ENCODE measurements at places on chromosomes 2 and 18.

- DNase-seq: peak; percentile 64
Observed at GRCh38 chr2:215619022-215619958, 183.4 kb upstream of the FN1 start.

DNA sequence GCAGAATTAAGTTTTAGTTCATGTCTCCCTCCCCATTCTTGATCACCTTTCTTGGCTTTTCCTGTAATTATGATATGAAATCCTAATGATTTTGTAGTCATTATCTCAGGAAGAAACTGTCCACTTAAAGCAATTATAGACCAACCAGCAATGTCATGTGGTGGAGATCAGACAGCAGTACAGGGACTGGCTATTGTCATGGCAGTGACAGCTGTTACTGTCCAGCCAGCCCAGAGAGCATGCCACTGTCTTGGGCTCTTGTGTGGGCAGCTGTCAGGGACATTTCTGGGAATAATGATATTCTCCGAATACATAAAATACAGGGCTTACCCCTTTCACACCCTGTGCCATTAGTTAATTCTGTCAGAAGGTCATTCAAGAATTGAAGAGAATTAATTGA, 355.3 kb upstream of the RAB12 start:
- no peak for DNase-seq

- no peak for DNase-seq
Observed at GRCh38 chr2:53938904-53939303, 31.9 kb downstream of the PSME4 start.

DNA sequence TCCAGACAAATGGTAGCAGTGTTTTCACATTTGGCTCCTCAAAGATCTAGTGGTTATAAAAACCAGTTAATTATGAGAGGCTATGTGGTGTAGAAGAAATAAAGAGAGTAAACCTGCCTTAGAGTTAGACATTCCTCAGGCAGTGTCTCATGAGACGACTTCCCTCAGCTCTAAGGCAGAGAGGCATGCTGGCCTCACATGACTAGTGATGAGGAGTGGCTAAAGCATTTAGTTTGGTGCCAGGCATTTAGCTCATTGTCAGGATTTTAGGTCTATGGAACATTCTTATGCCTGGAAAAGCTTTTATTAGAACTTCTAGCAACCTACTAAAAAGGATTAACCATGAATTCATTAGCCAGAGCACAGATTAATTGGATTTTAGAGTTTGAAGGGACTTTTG, 90.3 kb downstream of the RPRM start:
- DNase-seq: peak; percentile 83

- DNase-seq: no peak
Observed at GRCh38 chr2:85813211-85813981, 59.6 kb downstream of the ATOH8 start.

DNA sequence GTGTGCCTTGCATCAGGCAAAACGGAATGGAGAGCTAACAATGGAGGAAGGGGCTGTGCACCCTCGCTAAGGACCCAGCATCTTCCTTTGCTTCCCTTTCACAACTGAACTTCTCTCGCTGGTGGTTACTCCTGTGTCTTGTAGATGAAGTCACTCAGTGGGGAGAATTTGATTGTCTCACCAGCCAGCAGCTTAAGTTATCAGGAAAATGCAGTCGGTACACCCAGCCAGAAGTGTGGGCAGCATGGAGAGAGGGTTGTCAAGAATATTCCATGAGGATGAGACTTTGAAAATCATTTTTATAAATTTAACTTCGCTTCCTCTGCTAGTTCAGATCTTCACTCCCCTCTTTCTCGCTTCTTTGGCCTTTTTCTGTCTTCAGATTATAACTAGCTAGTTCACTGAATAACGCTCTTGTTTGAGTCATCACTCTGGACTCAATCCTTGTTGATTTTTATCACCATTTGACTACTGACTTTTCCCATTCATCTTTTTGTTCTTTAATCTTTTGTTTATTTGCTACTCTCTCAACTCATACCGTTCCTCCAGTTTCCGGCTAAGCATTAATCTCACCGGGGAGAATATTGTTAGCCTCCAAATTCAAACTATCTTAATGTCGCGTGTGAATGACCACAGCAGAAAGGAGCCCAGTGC, 221.7 kb downstream of the CD226 start:
- DNase-seq: no peak

- DNase-seq: no peak
Observed at GRCh38 chr2:54859416-54859815, 136.0 kb downstream of the EML6 start.

DNA sequence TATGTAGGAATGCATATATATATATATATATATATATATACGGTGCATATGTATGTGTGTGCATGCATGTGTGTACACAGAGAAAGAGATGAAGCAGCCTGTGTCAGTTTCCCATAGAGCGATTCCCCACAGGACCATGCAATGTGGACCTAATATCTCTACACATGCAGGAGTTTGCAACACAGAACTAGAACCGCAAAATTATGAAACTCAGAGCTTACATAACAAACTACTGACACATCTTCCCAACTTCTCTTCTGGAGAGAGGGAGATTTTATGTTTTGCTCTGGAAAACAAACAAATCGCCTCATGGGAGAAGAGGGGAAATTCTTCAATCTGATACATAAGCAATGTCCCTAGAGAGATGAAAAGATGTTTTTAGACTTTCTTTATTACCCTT, 377.2 kb downstream of the LRATD1 start:
- DNase-seq: peak; percentile 30

DNA sequence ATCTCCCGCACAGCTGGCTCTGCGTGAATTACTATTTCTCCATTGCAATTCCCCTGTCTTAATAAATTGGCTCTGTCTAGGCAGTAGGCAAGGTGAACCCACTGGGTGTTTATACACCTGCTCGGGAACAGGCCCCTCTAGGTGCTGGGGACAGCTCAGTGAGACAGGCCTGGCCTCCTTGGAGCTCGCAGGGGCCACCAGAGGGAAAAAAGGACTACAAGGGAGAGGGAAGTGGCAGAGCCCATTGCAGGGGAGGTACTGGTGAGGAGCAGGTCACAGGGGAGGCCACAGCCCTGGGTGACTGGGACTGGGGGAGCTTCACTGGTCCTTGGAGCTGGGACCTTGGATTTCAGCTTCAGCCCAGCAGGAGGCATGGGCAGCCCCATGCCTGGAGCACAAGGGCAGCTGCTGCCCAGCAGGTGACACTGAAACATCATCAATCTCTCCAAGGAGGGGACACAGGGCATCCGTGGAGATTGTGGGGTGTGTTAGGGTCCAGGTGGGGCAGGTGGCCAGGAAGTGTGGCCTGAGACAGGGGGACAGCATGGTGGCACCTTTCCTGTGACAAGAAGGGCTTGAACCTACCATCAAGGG, 31.2 kb downstream of the NGEF start:
- DNase-seq: no peak

- DNase-seq: no peak
Observed at GRCh38 chr18:47036927-47037578, 1.6 kb upstream of the ELOA2 start.

- DNase-seq: peak; percentile 73
Observed at GRCh38 chr2:141021109-141021508, 1109.7 kb downstream of the LRP1B start.

- DNase-seq: peak; percentile 97
Observed at GRCh38 chr18:29154758-29155725, 978.1 kb upstream of the CDH2 start.

DNA sequence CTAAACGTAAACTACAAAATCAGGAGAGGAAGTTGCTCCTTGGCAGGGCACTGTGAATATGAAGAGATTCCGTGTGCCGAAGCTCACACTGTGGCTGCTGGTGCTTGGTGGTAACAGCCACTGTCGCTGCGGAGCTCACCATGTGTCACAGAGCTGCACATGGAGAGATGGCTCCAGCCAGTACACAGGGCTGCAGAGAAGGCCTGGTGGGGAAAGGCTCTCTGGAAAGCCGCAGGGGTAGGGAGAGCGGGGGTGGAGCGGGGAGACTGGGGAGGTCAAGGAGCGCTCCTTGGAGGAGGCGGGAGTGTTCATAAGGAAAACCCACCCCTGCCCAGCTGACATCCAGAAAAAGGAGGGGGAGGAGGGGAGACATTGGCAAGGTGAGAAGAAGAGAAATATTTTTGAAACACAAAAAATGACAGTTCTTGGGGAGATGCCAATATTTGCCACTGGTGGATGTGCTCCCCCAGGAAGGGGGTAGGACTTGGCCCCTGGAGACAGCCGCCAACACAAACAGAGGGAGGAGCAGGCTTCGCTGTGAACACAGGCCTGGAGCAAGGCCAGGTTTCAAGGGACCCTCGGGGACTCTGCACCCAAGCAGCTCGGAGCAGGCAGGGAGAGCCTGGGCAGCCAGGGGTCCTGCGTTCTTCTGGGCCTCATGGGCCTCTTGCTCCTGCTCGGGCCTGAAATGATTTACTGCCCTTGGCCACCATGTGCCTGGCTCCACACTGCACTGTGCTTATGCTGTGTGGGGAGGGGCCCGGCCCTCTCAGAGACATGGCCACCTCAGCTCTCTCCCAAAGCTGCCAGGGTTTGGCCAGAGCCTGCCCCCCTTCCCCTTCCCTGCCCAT, 102.6 kb upstream of the GLI2 start:
- DNase-seq: no peak

DNA sequence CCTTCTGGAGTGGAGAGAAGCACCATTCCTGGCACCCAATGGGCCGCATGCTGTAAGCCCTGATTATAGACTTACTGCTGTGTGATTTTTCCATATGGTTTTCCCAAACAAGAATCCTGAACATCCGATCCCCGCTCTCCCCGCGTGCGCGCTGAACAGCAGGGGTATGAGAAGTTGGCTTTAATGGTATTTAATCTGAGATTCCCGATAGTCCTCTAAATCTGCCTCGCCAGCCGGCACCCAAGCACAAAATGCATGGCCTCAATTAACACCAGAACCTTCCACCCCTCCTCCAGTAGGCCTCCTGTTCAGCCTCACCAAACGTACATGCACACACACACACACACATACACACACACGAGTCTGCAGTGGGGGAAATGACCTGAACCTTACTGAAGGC, 480.3 kb downstream of the BCL11A start:
- no peak for DNase-seq

- DNase-seq: peak; percentile 71
Observed at GRCh38 chr2:238077292-238077691, 16.5 kb downstream of the SCLY start.

DNA sequence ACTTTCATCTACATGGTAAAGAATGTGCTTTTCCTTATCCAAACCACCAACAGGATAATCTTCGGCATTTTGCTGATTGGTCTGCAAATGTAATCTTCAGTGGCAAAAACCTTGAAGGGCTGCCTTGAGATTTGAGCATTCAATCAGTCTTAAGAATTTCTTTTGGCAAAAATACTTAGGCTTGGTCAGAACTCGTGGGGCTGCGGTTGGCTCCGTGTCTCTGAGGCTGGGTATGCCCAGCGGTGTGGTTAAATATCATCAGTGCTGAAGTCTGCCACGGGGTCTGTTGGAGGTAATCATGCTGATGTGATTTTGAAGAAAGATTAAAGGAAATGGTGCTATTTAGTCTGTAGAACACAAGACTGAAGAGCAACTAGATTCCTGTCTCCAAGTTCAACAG, 262.6 kb downstream of the EN1 start:
- no peak for DNase-seq

DNA sequence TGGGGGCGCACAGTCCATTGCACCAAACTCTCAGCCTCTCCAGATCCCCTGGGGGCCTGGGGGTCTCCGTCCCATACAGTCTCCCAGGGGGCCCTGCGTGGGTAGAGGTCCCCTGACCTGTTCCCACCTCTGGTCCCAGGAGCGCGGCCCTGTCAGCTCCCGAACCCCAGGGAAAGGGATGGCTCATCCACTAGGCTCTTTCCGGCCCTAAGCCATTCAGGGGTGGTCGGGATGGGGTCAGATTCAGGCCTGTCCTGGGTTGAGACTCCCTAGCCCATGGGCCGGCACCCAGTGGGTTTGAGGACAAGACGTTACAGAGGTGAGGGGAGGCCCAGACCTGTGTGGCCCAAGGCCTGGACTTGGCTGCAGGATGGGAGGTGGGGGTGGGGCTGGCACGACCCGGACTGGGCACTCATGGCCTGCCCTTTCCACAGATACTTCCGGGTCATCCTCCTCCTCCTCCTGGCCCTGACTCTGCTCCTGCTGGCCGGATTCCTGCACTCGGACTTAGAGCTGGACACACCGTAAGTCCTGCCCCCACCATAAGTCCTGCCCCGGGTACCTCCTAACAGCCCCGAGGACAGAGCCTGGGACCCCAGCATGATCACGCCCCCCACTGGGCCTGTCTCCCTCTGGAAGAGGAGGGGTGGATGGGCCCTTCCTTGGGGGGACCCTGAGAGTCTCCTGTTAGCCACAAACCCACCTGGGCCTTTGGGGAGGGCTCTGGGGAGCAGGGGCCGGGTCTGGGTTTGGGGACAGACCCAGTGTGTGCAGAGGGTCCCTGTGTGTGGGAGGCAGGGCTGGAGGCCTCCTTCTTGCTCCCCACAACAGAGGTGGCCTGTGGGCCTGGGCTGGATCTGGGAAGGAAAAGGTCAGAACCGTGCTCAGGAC, 10.1 kb upstream of the NEU4 start:
- DNase-seq: no peak

- DNase-seq: peak; percentile 42
Observed at GRCh38 chr2:205889114-205889513, 196.9 kb downstream of the INO80D start.

- DNase-seq: no peak
Observed at GRCh38 chr18:5979971-5980457, 84.7 kb upstream of the TMEM200C start.

- DNase-seq: peak; percentile 39
Observed at GRCh38 chr18:27887287-27887686, 289.6 kb downstream of the CDH2 start.

DNA sequence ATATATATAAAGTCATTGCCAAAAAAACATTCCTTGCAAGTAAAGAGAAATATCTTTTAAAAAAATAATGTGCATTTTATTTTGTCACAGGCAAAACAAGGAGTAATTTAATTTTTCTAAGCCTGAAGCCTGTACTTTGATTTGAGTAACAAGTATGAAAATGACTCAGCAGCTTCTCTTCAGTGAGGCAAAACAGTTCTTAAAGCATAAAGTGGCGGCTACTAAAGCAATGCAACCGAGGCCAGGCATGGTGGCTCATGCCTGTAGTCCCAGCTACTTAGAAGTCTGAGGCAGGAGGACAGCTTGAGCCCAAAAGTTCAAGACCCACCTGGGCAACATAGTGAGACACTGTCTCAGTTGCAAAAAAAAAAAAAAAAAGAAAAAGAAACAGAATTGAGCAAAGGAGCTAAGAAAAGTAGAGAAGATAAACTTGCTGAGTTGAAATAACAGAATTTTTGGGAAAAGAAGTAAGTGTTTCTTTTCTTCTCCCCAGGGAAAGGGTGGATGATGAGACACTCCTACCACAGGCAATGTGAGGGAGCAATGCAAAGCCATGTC, 29.6 kb downstream of the DOK1 start:
- DNase-seq: peak; percentile 45

Measured in fibroblast of skin of abdomen (primary cell).